ENCODE measurements at places on chromosomes 7 and 10.
A peak's percentile ranks its signal among the peaks of the same experiment; 100 is the strongest.

GRCh38 chr10:129330211-129330610 is 136.8 kb upstream of the MGMT start:
- DNase-seq, result no peak
- peaks cover 7% of the 10 kb centered on the region for H3K27me3 ChIP-seq
- H3K27ac ChIP-seq, result no peak overlapping the region
- H3K4me1 ChIP-seq, result no peaks in the 10 kb centered on the region

DNA sequence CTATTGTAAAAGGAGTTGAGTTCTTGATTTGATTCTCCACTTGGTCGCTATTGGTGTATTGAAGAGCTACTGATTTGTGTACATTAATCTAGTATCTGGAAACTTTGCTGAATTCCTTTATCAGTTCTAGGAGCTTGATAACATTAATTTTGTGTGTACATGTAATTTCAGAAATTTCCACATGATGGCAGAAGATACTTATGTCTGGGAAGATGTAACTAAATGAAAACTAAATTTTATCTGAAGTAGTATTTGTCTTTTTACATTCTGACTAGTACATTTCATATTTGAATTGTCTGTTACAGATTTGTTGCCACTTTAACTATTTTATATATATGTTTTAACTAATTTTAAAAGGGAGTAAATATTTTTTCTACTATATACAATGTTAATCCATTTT is 27.6 kb downstream of the SDHAF3 start:
- peaks cover 24% of the 10 kb centered on the region for H3K36me3 ChIP-seq
- H3K4me3 ChIP-seq, result no peak overlapping the region
- no peaks in the 10 kb centered on the region for H3K27me3 ChIP-seq

DNA sequence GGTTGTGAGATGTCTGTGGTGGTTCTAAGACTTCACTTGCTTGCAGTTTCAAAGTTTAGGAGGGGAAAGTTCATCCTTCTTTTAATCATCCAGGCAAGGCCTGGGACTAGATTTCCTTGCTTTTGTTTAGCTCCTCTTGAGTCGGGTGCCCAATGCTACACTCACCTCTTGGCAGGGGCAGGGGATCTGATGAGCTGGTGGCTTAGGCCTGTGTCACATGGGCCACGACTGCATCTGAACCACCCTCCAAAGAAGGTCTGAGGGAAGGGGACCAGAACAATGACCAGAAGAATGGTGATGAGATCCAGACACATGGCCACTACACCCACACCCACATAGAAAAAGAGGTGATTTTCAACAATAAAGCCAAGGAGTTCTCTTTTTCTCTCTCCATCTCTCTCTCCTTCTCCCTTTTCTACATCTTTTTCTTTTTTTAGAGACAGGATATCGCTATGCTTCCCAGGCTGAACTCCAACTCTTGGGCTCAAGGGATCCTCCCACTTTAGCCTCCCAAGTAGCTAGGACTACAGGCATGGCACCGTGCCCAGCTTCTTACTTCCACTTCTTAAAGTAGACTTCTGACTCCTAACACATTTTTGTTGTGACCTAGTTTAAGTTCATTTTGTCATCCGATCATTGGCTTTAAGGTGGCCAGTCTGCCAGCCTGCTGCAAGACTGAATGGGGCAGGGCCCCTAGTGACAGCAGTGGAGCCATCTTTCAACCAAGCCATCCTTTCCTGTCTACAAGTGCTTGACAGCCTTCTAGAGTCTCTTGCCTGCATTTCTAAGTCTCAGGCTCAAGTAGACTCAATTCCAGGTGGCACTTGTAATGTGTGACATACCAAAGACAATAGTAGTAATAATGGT is 350.9 kb downstream of the RNLS start:
- no peaks in the 10 kb centered on the region for H3K27me3 ChIP-seq
- no peaks in the 10 kb centered on the region for H3K36me3 ChIP-seq
- no peak overlapping the region for H3K4me3 ChIP-seq
- H3K4me1 ChIP-seq, result peaks cover 19% of the 10 kb centered on the region
- no peak for DNase-seq

DNA sequence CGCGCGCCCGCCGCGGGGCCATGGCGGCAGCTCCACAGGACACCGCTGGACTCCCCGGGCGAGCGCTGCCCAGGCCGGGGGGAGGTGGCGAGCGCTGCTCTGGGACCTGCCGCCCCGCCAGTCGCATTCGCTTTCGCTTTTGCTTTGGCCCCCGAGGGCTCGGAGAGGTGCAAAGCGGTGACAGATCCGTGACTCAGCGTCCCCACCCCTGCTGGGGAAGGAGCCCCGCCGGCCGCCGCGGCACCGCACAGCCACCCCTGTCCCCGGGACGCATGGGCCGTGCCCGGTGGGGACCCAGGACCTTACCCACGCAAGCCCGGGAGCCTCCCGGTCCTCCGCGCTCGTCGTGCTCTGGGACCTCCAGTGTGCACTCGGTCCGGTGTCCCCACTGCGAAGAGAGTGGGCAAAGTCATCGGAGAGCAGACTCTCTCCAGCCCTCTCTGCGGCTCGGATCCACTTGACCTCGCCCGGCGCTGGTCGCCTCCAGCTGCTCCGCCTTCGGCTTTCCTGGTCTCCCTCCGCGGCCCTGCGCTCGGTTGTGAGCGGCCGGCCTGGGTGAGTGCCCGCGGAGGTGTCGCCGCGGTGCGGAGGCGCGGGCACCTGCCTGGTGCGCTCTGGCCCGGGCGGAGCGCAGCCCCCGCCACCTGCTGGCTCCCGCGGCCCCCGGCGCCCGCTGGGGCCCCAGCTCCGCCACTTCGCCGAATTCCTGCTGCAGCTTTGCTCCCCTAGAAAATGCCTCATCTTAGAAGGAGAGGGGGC is at the start of gene IL15RA:
Gene IL15RA (minus strand): TSS at position 73 of the 759 bp plus-strand sequence. CDS start 51 bp downstream, at position 22.
- H3K4me3 ChIP-seq, result peak within 1 kb of the TSS; percentile 74
- H3K27ac ChIP-seq, result no peak within 1 kb of the TSS
- peaks cover 73% of the 10 kb centered on the region for H3K27me3 ChIP-seq
- peaks cover 8% of the 10 kb centered on the region for H3K4me1 ChIP-seq

DNA sequence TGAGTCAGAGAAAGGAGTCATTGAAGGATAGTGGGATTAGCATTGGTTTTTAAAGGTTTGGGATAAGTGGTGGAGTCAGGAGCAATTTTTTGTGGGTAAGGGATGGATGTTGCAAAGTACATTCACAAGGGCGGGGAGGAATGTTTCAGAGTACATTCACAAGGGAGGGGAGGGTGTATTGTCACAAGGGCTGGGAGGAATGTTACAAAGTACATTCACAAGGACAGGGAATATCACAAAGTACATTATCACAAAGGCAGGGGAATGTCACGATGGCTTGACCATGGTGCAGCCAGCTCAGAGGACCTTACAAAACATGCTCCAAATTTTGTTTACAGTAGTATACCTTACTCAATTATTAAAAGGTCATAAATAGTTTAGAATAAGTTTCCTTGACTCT is 30.3 kb downstream of the C1GALT1 start:
- peaks cover 3% of the 10 kb centered on the region for H3K4me1 ChIP-seq
- H3K4me3 ChIP-seq, result no peak overlapping the region
- H3K27ac ChIP-seq, result no peak overlapping the region
- no peaks in the 10 kb centered on the region for H3K27me3 ChIP-seq
- no peak for DNase-seq
- H3K36me3 ChIP-seq, result peaks cover 21% of the 10 kb centered on the region

DNA sequence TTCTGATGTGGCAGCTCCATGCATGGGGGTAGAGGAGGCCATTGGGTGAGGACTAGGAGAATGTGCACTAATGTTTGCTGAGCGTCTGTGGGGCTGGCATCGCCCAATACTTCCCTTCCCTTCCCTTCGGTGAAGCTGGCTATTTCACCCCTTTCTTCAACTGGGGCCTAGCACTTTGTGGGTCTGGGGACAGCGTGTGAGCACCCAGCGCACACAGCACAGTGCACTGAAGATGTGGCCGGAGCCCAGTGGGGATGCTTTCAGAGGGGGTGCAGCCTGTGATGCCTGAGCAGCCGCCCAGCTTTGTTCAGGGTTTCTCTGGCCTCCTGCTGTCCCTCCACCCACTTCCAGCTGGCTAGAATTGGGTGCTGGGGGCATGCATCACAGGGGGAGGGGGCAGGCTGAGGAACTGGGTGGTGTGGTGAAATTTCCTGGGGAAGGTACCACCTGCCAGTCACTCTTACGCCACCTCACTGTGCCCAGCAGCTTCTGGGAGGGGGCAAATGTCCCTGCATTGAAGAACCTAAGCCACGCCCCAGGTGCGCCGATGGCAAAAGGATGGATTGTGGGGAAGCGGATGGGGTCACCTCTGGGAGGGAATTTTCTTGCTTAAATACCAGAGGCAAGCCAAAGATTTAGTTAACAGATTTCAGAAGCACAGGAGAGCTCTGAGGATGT is 45.5 kb downstream of the CLEC2L start:
- DNase-seq, result no peak
- H3K27me3 ChIP-seq, result no peaks in the 10 kb centered on the region
- H3K27ac ChIP-seq, result no peak overlapping the region
- peaks cover 35% of the 10 kb centered on the region for H3K36me3 ChIP-seq
- no peak overlapping the region for H3K4me3 ChIP-seq

GRCh38 chr10:37713132-37713501 is 144.3 kb downstream of the ZNF248 start:
- H3K27ac ChIP-seq, result no peak overlapping the region
- H3K27me3 ChIP-seq, result no peaks in the 10 kb centered on the region
- DNase-seq, result no peak
- peaks cover 2% of the 10 kb centered on the region for H3K36me3 ChIP-seq

GRCh38 chr7:111274857-111275256 is 183.9 kb downstream of the LRRN3 start:
- H3K27me3 ChIP-seq, result no peaks in the 10 kb centered on the region
- DNase-seq, result no peak
- no peak overlapping the region for H3K27ac ChIP-seq

- DNase-seq, result no peak
- H3K27ac ChIP-seq, result no peak overlapping the region
- H3K4me3 ChIP-seq, result no peak overlapping the region
- H3K4me1 ChIP-seq, result peaks cover 10% of the 10 kb centered on the region
- H3K27me3 ChIP-seq, result peaks cover 3% of the 10 kb centered on the region
Measured at GRCh38 chr10:108631332-108631731, 1292.0 kb downstream of the XPNPEP1 start.

- H3K4me1 ChIP-seq, result no peaks in the 10 kb centered on the region
- DNase-seq, result no peak
- no peaks in the 10 kb centered on the region for H3K27me3 ChIP-seq
- no peak overlapping the region for H3K27ac ChIP-seq
- no peaks in the 10 kb centered on the region for H3K36me3 ChIP-seq
Measured at GRCh38 chr10:64760371-64760770, 1239.2 kb downstream of the REEP3 start.

GRCh38 chr7:157044943-157045660 is 34.6 kb upstream of the MNX1 start:
- no peaks in the 10 kb centered on the region for H3K4me1 ChIP-seq
- H3K4me3 ChIP-seq, result no peak overlapping the region
- DNase-seq, result peak; percentile 29

DNA sequence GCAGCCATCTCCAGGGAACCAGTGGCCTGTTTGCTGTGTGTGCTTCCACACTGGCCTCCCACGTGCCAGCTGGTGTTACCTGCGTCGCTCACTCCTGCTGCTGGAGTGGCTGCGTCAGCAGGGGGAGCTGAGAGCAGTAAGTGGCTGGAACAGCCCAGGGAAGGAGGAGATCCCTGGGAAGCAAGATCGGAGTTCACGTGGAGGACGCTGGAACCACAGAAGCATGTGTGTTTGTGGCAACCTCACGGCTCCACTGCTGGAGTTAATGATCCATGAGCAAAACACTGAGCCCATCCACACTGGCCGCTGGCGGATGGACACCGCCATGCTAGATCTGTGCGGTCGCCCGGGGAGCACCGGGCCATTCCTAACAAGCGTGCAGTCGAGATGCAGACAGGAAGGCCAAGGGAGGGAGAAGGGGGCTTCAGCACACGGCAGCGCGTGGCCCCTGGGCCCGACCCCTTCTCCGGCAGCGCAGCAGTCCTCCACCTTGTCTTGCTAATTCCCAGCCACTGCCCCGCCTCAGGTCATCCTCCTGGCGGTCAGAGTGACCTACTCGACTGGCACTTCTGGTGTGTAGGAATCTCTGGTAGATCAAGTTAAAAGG is 68.5 kb upstream of the EEPD1 start:
- H3K27ac ChIP-seq, result peak overlapping the region; percentile 59
- no peak overlapping the region for H3K4me3 ChIP-seq

DNA sequence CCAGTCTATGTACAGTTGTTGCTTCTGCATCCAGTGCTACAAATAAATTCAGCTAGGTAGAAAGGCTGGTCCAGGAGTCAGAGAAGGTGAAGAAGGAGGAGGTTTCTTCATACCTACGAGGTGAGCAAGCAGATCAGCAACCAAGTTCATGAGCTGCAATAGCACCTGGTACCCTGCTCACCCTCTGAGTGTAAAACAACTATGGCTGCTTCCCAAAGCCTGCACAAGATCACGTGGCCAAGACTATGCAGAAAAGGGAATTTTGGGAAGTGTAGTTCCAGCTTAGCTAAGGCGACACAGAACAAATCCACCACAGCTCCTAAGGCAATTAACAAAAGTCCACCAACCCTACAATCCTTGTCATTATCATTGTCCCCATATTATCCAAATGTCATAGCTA is 95.9 kb upstream of the AUTS2 start:
- no peaks in the 10 kb centered on the region for H3K27me3 ChIP-seq
- no peak overlapping the region for H3K4me3 ChIP-seq
- no peaks in the 10 kb centered on the region for H3K36me3 ChIP-seq
- H3K4me1 ChIP-seq, result peaks cover 21% of the 10 kb centered on the region
- DNase-seq, result no peak

- no peaks in the 10 kb centered on the region for H3K4me1 ChIP-seq
- H3K4me3 ChIP-seq, result no peak overlapping the region
- no peak for DNase-seq
- peaks cover 8% of the 10 kb centered on the region for H3K27me3 ChIP-seq
- no peak overlapping the region for H3K27ac ChIP-seq
Measured at GRCh38 chr7:142000244-142000643, 4.6 kb downstream of the MGAM start.

- no peak overlapping the region for H3K27ac ChIP-seq
- no peak overlapping the region for H3K4me3 ChIP-seq
- peaks cover 5% of the 10 kb centered on the region for H3K4me1 ChIP-seq
- no peaks in the 10 kb centered on the region for H3K36me3 ChIP-seq
- H3K27me3 ChIP-seq, result no peaks in the 10 kb centered on the region
Measured at GRCh38 chr10:66519616-66520015, 406.2 kb upstream of the LRRTM3 start.
